Stimulated activated CD8-positive, alpha-beta memory T cell treated with anti-CD3 and anti-CD28 coated beads, Interleukin-7, amount 100 ng/mL, for 1 hour (primary cell): ENCODE measurements at places on chromosomes 1 and 21.

DNA sequence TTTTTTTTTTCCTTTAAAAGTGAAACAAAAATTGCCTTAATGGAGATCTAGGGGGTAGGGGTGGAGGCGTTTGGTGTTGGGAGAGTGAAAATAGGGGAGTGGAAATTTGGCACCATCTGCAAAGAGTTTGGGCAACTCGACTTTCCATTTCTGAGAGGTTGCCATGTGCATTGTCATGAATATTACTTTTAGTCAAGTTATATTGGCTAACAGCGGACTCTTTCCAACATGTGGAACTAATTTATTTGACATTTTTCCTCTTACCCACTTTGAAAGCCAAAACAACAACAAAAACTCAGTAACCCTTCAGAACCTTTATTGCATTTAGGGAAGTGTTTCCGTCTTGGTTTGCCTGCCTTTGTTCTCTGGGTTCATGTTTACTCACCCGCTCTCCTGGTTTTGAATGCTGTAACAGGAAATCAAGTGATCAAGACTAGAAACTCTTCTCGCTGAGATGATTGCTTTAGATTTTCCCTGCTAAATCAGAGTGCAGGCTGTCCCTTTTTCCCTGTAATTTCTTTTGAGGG is 70.4 kb downstream of the CACHD1 start:
- no peak for DNase-seq

- DNase-seq: no peak
These were observed 2.6 kb downstream of the TRIM33 start for GRCh38 chr1:114508386-114508898.

GRCh38 chr1:110436635-110437034 is 14.3 kb upstream of the PROK1 start:
- no peak for DNase-seq

- no peak for DNase-seq
These were observed 76.9 kb upstream of the GFI1 start for GRCh38 chr1:92563457-92564216.

DNA sequence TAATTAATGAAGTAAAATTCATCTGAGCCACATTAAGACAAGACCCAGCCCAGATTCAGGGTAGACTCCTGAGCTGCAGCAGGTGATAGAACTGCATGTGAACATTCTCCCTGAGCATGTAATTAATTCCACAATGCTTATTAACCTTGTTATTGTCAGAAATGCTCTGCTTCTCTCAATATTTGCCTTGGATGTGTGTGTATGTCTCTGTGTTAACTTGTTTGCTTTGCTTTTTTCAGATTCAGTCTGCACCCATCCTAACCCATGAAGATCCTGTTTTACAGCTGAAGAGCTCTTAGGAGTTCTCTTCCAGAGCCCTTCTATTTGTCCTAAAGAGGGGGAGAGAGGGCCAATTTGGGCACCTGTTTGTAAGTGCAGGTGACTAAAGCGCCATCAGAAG is 143.2 kb upstream of the BMP8A start:
- no peak for DNase-seq

DNA sequence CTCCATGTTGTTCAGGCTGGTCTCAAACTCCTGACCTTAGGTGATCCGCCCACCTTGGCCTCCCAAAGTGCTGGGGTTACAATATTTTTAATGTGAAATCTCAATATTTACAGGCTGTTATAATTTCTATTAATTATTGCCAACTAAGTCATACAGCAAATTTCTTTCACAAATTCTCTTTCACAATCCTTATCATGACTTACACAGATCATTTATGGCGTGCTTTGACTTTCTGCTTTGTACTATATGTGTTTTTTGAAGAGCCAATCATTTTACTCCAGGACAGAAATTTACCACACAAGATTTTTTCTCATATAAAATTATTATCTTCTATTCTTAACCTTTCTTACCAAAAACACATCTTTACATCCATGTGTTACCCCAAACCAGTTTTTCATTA is 1729.9 kb downstream of the NCAM2 start:
- no peak for DNase-seq

- no peak for DNase-seq
These were observed 12.1 kb downstream of the PRKACB start for GRCh38 chr1:84156210-84156621.
